ENCODE measurements at places on chromosomes 16 and 17.

- H3K27me3 ChIP-seq, result no peaks in the 10 kb centered on the region
- H3K4me1 ChIP-seq, result no peaks in the 10 kb centered on the region
- no peak overlapping the region for H3K4me3 ChIP-seq
- no peak for ATAC-seq
- no peaks in the 10 kb centered on the region for H3K36me3 ChIP-seq
Measured at GRCh38 chr16:60510941-60511340, 1525.3 kb downstream of the CDH8 start.

- H3K4me1 ChIP-seq, result peaks cover 15% of the 10 kb centered on the region
- no peak overlapping the region for H3K4me3 ChIP-seq
- ATAC-seq, result no peak
- H3K27me3 ChIP-seq, result no peaks in the 10 kb centered on the region
Measured at GRCh38 chr17:17931159-17931558, 41.0 kb downstream of the TOM1L2 start.

GRCh38 chr16:70768203-70768580 is 32.8 kb downstream of the VAC14 start:
- H3K36me3 ChIP-seq, result peaks cover 34% of the 10 kb centered on the region
- no peaks in the 10 kb centered on the region for H3K4me1 ChIP-seq
- H3K4me3 ChIP-seq, result no peak overlapping the region
- ATAC-seq, result no peak
- peak overlapping the region; percentile 41 for H3K27ac ChIP-seq

- H3K27me3 ChIP-seq, result no peaks in the 10 kb centered on the region
- no peak for ATAC-seq
Measured at GRCh38 chr17:69047368-69048263, 13.1 kb downstream of the ABCA9 start.

DNA sequence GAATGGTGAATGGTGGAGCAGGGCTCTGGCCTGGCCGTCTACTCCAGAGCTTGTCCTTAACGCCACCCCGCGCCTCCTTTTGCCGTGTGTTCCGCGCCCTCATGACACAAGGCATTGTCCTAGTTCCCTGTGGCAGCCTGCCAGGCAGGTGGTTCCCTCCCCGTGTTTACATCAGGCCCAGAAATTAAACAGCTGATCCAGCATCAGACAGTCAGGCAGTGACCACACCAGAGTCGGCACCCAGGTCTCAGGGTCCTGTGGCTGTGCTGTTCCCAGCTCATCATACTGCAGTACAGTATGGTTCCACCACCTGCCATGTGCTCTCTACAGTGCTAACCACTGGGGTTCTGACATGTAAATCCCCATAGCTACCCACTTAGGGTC is 119.7 kb downstream of the RAB11FIP4 start:
- H3K4me3 ChIP-seq, result peak overlapping the region; percentile 95
- H3K27ac ChIP-seq, result peak overlapping the region; percentile 96
- ATAC-seq, result no peak
- no peaks in the 10 kb centered on the region for H3K36me3 ChIP-seq

- ATAC-seq, result no peak
- no peak overlapping the region for H3K4me3 ChIP-seq
- no peaks in the 10 kb centered on the region for H3K36me3 ChIP-seq
- H3K4me1 ChIP-seq, result no peaks in the 10 kb centered on the region
Measured at GRCh38 chr17:80491478-80492342, 15.3 kb upstream of the NPTX1 start.

DNA sequence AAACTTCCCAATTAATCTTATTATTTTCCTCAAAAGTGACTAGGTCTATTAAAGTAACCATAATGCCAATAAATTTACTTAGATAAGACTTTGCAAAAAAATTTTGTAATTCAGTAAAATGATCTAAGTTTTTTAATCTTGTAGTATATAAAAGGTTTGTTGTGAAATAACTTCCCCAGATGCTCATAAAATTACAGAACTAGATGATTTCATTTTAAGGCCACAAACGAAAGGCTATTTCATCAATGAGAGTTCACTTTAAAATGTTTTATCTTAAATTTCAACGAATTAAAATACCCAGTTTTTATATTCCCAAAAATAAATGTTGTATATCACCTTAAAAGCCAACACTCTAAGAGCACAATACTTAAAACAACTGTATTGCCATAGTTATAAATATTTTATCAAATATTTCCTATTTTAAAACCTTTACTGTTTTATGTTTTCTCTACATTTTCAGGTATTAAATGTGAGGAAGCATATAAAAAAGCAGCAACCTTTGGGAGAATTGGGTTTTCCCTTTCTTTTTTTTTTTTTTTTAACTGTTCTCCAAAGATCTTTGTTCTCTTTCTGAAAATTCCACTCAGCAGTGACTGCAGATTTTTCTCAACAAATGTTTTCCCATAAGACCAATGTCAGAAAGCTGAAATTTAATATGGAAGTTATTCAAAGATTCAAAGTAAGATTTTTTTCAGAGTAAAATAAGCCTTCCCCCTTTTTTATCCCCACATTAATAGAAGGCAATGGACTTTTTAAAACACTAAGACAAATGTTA is 169.9 kb downstream of the CYB561 start:
- no peak for ATAC-seq
- H3K27ac ChIP-seq, result peak overlapping the region; percentile 23
- H3K36me3 ChIP-seq, result peaks cover 5% of the 10 kb centered on the region
- H3K4me1 ChIP-seq, result peaks cover 18% of the 10 kb centered on the region

DNA sequence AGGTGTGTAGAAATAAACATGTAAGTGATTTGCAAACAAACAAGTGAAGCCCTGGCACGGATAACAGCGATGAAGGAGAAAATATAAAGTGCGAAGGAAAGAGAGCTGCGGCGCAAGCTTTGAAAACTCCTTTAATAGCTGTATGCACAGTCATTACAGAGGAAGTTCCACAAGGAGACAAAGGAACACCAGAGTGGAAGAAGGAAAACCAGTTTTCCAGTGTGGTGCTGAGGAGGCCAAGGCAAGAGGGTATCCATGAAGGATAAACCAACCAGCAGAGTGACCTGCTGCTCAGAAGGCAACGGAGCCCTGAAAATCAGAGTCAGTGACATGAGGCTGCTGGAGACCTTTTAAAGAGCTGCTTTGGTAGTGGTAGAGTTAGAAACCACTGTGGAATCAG is 24.4 kb downstream of the METTL16 start:
- peaks cover 11% of the 10 kb centered on the region for H3K36me3 ChIP-seq
- ATAC-seq, result no peak
- H3K4me1 ChIP-seq, result peaks cover 8% of the 10 kb centered on the region

GRCh38 chr16:74261068-74261467 is 35.5 kb upstream of the PSMD7 start:
- peaks cover 5% of the 10 kb centered on the region for H3K27me3 ChIP-seq
- ATAC-seq, result no peak
- no peaks in the 10 kb centered on the region for H3K36me3 ChIP-seq
- no peak overlapping the region for H3K27ac ChIP-seq
- H3K4me3 ChIP-seq, result no peak overlapping the region

- no peak overlapping the region for H3K4me3 ChIP-seq
Measured at GRCh38 chr16:57519796-57520360, 16.5 kb downstream of the CCDC102A start.

- no peak for ATAC-seq
- H3K4me3 ChIP-seq, result peak overlapping the region; percentile 98
- peaks cover 61% of the 10 kb centered on the region for H3K4me1 ChIP-seq
- peaks cover 99% of the 10 kb centered on the region for H3K36me3 ChIP-seq
- H3K27ac ChIP-seq, result peak overlapping the region; percentile 100
Measured at GRCh38 chr17:64503341-64503740, 2.7 kb downstream of the DDX5 start.

DNA sequence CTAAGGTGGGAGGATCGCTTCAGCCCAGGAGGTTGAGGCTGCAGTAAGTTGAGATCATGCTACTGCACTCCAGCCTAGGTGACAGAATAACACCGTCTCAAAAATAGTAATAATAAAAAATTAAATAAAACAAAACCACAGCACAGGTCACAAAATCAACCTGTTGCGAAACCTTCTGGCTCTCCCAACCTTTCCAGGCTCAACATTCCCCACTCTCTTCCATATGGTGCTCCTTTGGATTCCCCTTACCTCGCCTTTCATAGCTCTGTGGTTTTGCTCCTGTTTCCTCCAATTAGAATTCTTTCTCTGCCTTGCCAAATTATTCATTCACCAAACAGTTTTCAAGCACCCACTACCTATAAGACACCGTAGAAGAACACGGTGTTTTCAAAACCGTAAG is 4.7 kb downstream of the ZDHHC7 start:
- H3K4me1 ChIP-seq, result peaks cover 33% of the 10 kb centered on the region
- H3K4me3 ChIP-seq, result no peak overlapping the region
- H3K27ac ChIP-seq, result no peak overlapping the region
- no peak for ATAC-seq
- H3K36me3 ChIP-seq, result peaks cover 27% of the 10 kb centered on the region
- no peaks in the 10 kb centered on the region for H3K27me3 ChIP-seq

DNA sequence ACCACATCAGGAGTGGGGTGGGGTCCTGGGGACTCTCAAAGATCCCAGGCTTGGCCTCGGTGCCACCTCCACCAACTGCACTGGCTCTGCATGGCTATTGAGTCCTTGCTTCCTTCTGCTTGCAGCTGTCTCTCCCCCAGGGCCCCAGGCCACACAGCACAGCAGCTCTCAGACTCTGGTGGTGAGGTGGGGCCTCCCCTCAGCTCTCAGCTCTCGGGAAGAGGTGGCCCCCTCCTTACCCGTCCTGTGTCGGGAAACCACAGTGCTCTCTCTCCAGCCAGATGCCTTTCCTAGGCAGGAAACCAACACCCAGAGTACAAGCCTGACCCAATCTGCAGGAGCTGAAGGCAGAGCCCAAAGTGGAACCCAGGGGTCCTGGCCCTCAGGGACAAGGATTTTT is 18.5 kb downstream of the SRCIN1 start:
- peaks cover 13% of the 10 kb centered on the region for H3K4me1 ChIP-seq
- no peaks in the 10 kb centered on the region for H3K36me3 ChIP-seq
- H3K27ac ChIP-seq, result no peak overlapping the region
- H3K27me3 ChIP-seq, result peaks cover 60% of the 10 kb centered on the region
- ATAC-seq, result no peak

DNA sequence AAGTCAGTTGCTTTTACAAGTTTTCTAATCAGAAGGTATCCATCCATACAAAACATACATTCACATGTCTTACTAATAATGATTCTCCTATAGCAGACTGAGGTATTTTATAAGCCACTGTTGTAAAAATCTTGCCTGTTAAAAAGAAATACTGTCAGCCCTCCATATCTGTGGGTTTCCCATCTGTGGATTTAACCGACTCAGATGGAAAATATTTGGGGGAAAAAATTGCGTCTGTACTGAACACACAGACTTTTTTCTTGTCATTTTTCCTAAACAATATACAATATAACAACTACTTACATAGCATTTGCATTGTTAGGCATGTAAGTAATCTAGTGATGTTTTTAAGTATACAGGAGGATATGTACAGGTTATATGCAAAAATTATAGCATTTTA is 90.4 kb downstream of the PARN start:
- no peak for ATAC-seq
- H3K4me3 ChIP-seq, result no peak overlapping the region
- no peaks in the 10 kb centered on the region for H3K27me3 ChIP-seq
- H3K4me1 ChIP-seq, result peaks cover 5% of the 10 kb centered on the region

DNA sequence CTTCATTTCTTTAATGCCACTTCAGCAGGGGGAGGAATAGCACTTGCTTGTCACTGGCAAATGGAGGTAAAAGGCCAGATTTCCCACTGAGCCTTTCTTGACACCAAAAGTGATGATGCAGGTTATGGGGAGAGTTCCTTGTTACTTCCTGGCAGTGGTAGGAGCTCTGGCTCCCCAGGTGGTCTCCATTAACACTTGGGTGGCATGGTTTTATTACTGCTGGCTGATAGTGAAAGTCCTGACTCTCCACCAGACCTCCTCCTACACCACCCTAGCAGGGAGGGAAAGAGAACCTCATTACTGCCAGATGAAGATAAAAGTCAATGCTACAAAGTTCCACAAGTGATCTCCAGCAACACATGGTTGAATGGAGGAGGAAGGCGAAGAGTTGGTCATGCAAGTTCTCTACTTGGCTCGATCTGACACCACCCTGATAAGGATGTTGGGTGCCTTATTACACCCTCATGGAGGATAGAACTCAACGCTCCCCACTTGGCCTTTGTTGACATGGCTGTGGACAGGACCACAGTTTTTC is 152.7 kb upstream of the GNAO1 start:
- no peak for ATAC-seq
- peaks cover 10% of the 10 kb centered on the region for H3K27me3 ChIP-seq
- H3K4me1 ChIP-seq, result no peaks in the 10 kb centered on the region
- no peaks in the 10 kb centered on the region for H3K36me3 ChIP-seq
- no peak overlapping the region for H3K4me3 ChIP-seq
